Activated CD4-positive, CD25-positive, alpha-beta regulatory T cell treated with anti-CD3 and anti-CD28 coated beads, Interleukin-2, amount 50 U/mL, for 24 hours (primary cell): ENCODE measurements at places on chromosomes 5 and 9.

- ATAC-seq = no peak
Measured at GRCh38 chr5:100787648-100788047, 115.4 kb downstream of the ST8SIA4 start.

DNA sequence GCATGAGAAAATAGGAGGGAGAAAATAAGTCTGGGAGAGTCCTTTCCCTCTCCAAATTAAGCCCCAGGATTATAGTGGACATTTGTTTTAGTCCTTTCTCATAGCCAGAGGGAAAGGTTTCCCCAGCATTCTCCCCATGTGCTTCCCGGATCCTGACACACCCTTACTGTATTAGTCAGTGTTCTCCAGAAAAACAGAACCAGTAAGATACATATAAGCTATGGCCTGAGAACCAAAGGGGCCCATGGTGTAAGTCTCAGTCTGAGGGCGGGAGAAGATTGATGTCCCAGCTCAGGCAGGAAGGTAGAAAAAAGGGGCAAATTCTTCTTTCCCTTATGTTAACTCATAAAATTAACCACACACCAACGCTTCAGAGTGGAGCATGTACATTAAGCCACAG is 25.6 kb upstream of the SPATA31D4 start:
- no peak for ATAC-seq

- peak; percentile 47 for ATAC-seq
Measured at GRCh38 chr5:75051217-75051751, 1.1 kb downstream of the GCNT4 start.

DNA sequence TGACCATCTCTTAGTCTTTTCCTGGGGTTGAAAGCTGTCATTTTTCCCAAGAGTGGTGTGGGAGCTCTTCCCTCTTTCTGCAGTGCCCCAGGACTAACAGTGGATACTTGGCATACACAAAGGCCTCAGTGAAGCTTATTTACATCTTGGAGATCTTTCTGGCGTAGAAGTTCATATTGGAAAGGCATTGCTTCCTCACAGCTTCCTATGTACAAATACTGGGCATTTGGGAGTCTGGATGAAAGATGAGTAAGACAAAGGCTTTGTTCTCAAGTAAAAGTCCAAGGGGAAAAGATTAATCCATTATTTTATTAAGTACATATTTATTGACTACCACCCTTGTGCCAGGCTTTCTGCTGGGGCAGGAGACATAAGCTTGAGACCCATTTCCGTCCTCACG is 22.0 kb downstream of the MAP3K1 start:
- ATAC-seq = no peak

GRCh38 chr5:110256298-110256697 is 470.2 kb downstream of the TMEM232 start:
- ATAC-seq = no peak

- ATAC-seq = no peak
Measured at GRCh38 chr5:104708027-104708426, 1145.4 kb upstream of the NUDT12 start.

GRCh38 chr9:88198341-88198807 is 60.1 kb upstream of the SPATA31C2 start:
- no peak for ATAC-seq

DNA sequence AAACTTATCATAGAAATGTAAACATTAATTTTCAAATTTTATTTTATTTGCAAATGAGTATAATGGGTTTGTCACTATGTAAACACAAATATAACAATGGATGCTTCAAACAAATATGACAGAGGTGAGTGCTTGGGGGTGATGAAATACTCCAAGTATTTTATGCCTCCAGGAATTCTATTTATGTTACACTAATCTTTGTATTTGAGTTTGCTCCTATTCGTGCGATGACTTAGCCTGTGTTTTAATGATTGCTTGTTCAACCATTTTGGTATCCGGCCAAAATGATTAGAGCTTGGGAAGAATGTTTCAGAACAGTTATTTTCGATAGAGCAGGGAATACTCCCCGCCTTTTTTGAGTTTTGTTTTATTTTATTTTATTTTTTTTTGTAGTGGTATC is 5.0 kb downstream of the DMRT2 start:
- ATAC-seq = no peak

DNA sequence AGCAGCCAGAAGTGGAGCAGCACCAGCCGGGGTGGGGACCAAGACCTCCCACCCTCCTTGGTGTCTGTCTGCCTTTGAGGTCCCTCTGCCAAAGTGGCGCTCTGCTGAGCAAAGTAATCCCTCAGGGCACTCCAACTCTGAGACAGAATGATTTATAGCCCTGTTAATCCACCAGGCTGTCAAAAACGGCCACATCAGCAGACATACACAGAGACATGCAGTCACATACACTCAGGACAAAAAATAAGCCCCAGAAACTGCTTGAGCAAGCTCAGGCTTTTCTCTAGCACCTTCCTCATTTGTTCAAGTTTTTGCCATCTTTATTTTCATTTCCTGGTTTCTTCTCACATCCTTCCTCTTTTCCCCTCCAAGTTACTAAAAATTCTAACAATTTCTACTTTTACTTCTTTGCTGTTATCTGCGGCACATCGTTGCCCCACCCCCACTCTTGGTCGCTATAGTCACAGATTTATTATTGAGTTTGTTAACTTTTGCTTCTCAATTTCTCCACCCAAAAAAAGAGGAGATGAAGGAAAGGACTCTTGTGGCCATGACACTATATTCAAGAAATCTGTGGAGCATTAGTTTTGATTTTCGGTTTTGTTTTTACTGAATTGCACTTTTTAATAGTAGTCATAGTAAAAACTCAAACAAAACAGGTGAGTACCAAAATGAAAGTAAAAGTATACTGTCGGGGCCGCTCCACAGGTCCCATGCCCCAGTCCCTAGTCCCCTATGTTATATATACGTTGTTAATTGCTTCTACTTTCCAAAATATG is 17.4 kb upstream of the ADRB2 start:
- ATAC-seq = peak; percentile 93

DNA sequence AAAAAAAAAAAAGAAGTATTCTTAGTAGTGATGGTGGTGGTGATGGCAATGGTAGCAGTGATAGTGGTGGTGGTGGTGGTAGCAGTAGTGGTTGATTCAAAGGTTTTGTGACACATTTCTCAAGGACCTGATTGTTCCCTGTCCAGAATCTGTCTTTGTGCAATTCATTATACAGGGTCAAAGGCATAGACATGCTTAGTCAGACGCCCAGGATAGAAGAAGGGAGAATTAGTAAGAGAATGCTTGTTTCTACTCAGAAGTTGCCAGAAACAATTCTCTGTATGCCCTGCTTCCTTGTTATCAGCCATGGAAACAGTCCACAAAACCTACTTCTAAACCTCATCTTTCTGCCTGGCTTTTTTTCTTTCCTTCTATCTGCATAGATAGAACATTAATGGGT is 89.4 kb downstream of the SLC44A1 start:
- no peak for ATAC-seq

DNA sequence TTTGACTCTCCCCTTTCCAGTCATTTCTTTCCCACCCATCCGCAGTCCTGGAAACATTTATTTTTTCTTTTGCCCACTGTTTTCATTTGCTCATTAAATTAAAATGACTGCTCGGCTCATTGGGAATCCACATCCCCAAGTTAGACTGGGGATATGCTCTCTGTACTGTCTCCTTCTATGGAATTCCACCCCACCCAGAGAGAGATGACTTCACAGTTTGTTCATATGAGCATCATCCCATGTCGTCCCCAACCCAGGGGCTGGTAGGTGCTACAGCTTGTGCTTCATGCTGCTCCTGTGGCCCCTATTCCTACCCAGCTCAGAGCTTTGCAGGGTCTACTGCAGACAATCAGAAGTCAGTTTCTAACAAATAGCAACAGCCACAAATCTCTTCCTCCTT is 16.5 kb upstream of the RARS1 start:
- ATAC-seq = no peak

DNA sequence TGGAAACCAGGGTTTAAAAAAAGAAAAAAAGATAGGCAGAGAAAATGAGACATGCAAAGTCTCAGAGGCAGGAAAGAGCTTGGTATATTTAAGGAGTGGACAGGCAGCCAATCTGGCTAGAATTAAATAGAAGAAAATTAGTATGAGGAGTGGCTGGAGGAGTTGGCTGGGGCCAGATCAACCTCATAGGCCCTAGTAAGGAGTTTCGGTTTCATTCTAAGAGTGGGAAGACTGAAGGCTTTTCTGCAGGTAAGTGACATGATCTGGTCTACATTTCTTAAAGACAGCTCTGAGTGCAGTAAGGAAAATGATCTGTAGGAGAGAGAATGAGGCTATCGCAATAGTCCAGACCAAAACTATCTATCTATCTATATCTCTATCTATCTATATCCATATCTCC is 27.5 kb downstream of the ADRB2 start:
- no peak for ATAC-seq

DNA sequence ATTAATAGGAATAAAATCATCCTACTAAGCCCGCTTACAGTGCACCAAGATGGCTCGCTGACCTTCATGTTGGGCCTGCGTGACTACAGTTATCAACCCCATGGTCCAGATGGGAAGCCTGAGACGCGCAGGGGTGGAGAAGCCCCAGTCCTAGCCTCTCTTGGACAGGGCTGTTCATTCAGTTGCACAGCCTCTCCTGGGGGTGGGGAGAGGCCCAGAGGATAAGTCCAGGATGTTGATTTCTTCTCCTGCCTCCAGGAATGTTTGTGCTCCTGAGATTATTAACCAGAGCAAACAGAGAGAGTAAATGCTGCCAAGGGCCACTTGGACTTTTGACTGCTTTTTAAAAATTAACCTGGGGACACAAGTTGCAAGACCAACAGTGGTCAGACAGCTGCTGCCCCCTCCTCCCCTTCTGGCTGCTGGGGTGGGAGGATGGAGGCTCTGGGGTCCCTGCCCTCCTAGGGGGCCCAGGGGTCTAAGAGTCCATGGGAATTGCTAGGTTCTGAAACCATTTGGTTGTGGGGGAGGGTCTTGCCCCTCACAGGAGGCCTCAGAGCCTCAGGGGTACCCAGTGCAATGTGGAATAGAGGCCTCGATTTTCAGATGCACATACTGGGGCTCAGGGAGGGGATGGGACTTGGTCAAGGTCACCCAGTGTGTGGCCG is 2.8 kb upstream of the AMBP start:
- no peak for ATAC-seq

DNA sequence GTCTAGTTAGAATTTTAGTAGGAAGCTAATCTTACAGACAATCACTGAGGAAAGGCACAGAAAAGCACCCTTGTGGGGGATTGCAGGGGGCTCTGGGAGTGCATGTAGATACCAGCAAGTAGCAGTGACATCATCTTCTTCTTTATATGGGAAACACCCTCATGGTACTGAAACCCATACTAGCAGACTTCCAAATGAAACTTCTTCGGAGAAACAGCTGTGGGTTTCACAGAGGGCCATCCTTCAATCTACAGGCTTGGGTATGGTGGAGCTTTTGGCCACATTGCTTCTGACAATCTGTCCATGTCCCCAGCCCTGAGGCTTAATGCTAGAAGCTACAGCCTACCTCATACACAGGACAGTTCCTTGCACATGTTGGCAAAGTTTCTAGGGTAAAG is 165.2 kb upstream of the NFIB start:
- ATAC-seq = no peak

DNA sequence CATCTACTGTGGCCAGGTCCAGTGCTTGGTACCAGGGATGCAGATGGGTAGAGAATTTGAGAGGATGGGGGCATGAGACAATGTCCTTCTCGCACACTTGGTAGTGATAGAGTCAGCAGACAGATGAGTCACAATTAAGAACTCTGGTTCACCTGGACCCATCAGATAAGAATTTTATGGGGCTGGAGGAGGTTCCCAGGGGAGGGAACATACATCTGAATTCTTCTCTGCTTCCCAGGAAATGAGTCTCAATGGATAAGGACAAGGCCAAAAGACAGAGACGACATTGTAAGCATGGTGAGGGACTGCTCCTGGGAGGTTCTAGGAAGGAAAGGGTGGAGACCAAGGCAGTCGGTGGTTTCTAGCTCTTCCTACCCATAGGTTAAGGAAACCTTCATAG is 5.3 kb downstream of the SLC4A9 start:
- no peak for ATAC-seq

DNA sequence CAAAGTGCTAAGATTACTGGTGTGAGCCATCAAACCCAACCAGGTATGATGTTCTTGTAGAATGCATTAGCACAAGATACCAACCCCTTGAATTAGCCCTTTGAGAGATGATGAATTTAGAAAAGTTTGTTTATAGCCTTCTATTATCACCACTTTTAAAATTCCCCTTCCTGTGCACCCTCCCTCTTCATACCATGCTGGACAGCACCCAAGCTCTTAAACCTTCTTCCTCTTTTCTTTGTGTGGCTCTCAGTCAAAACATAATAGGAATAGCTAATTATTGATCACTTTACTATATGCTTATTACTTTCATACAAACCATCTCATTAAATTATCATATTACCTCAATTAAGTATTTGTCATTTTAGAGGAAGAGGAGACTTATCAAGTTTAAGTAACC is 87.6 kb upstream of the TMED7 start:
- ATAC-seq = no peak

DNA sequence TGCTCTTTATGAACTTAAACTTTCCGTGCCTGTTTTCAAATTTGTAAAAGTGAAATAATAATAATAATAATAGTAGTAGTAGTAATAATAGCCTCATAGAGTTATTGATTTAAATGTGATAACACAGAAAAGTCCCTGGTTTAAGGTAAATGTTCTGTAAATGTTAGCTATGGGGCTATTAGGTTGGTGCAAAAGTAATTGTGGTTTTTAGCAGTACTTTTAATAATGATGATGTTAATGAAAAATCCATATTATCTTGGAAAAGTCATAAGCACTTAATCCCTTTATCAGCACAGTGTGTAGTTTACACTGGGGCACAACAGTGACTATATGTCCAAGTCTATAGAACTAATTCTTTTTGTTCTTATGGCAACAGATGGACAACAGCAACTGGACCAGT is at the start of gene OR1Q1:
TSS of gene OR1Q1 (plus strand) at position 377 of the 400 bp plus-strand sequence. CDS start at position 377, 0 bp downstream.
- no peak for ATAC-seq

DNA sequence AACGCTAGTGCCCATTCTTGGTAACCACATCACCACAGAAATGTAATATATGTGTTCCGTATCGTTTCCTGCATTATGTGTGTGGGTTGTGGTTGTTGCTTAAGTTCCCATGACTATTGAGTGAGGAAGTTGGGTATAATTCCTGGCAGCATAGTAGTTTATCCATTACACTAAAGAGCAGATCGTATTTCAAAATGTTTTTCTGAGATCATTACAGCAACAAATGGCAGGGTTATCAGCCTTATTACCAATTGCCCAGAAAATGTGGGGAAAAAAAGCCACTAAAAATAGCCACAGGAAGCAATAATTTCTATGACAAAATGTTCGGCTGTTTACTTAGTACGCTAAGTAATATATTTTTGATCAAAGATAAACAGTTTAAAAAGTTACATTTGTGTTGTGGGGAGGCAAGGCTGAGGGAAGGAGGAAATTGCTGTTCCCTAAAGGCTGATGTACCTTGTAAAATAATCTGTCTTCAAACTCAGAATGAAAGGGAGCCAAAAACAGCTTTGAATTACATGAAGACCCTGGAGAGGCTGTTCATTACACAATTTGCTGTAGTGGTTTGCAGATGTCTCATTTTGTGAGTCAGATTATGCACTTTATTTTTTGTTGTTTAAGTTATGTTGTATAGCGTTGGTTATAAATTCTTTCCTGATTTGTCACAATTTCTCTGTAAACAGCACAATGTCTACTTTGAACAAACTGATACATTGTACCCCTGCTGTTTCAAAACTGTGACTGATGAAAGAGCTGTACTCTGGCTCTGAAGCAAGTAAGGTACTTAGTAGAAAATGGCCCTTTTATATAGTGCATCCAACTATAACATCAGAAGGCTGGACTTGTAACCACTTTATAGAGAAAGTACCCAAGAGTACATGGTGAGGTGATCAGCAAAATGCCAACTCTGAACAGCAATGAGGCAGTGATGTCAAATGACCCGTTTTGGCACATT is 1028.5 kb downstream of the NR2F1-AS1 start:
- no peak for ATAC-seq

GRCh38 chr9:116377179-116377798 is 223.7 kb downstream of the PAPPA start:
- ATAC-seq = no peak
